Activated naive CD4-positive, alpha-beta T cell treated with anti-CD3 and anti-CD28 coated beads, Interleukin-2, amount 50 U/mL, for 72 hours (primary cell): ENCODE measurements at places on chromosomes 5 and 9.
A peak's percentile ranks its signal among the peaks of the same experiment; 100 is the strongest.

- no peak for DNase-seq
Observed at GRCh38 chr5:125659316-125660023, 763.7 kb upstream of the GRAMD2B start.

DNA sequence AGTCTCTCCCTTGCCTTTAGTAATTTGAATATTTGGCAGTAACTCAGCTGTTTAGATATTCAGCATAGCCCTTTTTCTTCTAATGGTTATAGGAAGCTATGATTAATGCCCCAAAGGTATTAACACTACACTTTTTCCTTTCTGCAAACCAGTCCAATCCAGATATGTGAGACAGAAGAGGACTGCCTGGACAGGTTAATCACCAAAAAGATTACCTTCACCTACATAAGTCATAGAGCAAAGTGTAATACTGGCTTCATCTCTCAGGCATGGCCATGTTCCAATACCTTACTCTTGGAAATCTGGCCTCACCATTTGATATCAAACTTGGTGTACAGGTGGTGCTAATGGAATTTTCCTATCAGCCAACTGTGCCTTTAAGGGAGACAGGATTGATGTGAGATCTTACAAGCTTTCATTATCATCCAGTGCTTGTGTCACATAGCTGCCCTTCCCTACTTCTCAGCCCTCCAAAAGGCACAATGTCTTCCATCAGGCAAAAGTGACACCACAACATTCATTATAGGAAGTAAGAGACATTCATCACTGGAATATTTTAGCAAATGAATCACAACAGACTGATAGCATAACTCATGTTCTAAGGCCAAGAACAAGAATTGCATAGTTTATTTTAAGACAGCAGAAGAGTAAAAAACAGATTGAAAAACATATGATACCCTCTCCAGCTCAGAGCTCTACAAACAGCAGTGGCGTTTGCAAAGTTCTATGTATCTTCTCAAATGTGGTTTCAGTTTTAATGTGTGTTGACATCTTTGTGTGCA lies 91.2 kb upstream of the PAM start:
- DNase-seq = no peak

GRCh38 chr5:140596321-140596741 lies 31.7 kb downstream of the SLC35A4 start:
- no peak for DNase-seq

- no peak for DNase-seq
Observed at GRCh38 chr5:119323601-119324000, 32.2 kb upstream of the TNFAIP8 start.

GRCh38 chr5:149549461-149550267 lies 1.6 kb downstream of the CSNK1A1 start:
- DNase-seq = peak; percentile 58

- DNase-seq = no peak
Observed at GRCh38 chr9:12863618-12864017, 88.8 kb downstream of the LURAP1L start.

GRCh38 chr5:83527221-83527620 lies 55.7 kb downstream of the VCAN start:
- no peak for DNase-seq

GRCh38 chr5:129768735-129769134 lies 20.8 kb downstream of the MINAR2 start:
- DNase-seq = no peak

- DNase-seq = no peak
Observed at GRCh38 chr9:33044677-33045282, 19.7 kb downstream of the DNAJA1 start.

DNA sequence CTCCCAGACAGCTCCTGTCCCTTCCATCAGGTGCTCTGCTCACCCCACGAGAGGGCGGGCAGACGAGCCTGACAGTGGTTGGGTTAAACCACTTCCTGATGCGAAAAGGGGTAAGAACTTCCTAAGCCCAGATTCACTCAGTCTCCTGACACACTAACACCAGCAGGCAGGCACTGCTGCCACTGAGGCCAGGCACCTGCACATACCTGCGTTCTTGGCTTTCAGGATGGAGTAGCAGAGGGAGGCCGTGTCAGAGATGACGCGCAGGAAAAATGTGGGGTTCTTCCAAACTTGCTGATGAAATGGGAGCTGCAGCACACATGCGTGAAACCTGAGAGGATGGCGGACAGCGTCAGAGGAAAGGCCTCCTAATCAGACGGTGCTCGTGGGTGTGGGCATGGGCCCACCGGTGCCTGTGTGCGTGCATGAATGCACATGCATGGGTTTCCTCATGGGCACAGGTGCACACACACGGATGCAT lies 29.9 kb downstream of the SLC6A18 start:
- no peak for DNase-seq

- no peak for DNase-seq
Observed at GRCh38 chr5:163434401-163434866, 3.0 kb upstream of the CCNG1 start.

- no peak for DNase-seq
Observed at GRCh38 chr5:148716716-148717115, 62.4 kb upstream of the HTR4 start.

- DNase-seq = no peak
Observed at GRCh38 chr5:100252944-100253343, 282.2 kb upstream of the FAM174A start.

DNA sequence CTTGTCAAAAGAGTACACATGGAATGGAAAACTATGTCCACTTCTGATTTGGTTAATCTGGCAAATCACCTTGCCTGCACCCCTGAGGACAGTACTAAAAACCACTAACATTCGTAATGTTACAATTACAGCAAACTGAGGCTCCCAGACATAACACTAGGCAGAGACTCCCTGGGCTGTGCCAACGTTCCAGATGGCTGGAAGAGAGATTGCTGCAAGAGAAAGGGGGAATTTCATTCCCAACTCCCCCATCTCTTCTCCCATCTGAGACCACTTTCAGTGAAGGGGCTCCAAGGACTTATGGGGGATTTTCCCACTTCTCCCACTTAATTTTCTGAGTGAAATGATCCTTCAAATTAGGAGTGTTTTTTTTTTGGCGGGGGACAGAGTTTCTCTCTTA lies 11.3 kb downstream of the OR1J1 start:
- DNase-seq = no peak

GRCh38 chr9:122158202-122158601 lies 1.4 kb downstream of the NDUFA8 start:
- DNase-seq = no peak

GRCh38 chr5:64210866-64211265 lies 45.2 kb downstream of the RNF180 start:
- DNase-seq = no peak

DNA sequence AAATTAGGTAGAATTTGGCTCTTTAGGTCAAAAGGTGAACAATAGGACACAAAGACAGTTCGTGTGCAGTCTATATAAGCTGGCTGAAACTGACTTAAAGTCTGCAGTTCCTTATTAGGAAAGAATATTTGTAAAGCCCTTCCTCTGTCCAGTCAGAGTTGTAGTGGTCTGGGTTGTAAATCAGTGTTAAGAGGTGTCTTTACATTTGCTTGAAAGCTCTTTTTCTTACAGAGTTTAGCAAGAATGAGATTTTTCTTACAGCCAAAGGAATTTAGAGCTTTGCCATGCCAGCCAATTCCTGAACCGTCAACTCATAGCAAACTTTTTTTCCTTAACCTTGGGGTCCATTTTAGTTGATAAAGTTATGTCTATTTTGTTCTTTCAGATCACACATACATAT lies 786.1 kb upstream of the CTNND2 start:
- no peak for DNase-seq

DNA sequence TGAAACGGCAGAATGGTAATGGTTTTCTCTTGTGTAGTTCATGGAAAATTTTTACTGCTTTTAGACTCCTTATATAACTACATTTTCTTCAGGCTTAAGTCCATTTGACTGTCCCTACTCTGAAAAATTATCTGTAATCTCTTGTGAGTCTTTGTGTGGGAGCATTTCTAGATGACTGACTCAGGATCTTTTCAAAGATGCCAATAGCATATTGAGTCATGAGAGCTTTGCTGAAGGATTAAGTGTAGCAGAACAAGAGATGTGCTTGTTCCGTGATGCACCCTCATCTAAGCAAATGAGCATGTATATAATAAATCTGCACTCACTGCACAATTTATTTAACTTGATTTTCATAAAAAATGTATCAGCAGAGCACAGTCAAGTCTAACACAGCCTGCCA lies 298.7 kb upstream of the CDH6 start:
- no peak for DNase-seq

GRCh38 chr5:174356536-174356935 lies 311.0 kb downstream of the NSG2 start:
- DNase-seq = no peak

DNA sequence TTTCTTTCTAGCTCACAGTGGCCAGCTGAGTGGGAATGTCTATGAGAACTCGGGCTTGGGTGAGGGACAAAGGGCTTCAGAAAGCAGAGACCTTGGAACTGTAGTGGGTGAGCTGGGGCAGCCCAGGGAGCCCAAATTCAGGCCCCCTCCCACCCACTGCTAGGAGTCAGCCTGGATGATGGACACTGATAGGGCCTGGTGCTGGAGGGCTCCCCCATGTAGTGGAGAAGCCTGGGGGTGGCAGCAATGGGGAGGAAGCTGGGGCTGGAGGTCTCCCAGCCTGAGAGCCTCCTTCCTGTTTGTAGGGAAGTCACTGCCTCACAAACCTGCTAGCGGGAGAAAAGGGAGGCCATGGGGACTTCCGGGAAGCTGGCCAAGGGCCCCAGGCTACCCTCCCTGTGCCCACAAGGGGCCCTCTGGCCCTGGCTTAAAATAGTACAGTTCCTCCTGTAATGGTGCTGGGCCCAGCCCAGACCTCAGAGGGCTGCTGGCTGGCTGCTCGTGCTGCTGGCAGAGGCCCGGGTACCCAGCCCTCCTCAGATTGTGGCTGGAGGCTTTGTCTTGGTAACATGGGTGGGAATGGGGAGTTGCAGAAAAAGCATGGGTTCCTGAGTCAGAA lies 6.3 kb upstream of the NR5A1 start:
- no peak for DNase-seq
